ENCODE measurements at places on chromosomes 7 and 10.
A peak's percentile ranks its signal among the peaks of the same experiment; 100 is the strongest.

GRCh38 chr10:20215547-20216152 is 399.4 kb downstream of the PLXDC2 start:
- DNase-seq, result no peak

DNA sequence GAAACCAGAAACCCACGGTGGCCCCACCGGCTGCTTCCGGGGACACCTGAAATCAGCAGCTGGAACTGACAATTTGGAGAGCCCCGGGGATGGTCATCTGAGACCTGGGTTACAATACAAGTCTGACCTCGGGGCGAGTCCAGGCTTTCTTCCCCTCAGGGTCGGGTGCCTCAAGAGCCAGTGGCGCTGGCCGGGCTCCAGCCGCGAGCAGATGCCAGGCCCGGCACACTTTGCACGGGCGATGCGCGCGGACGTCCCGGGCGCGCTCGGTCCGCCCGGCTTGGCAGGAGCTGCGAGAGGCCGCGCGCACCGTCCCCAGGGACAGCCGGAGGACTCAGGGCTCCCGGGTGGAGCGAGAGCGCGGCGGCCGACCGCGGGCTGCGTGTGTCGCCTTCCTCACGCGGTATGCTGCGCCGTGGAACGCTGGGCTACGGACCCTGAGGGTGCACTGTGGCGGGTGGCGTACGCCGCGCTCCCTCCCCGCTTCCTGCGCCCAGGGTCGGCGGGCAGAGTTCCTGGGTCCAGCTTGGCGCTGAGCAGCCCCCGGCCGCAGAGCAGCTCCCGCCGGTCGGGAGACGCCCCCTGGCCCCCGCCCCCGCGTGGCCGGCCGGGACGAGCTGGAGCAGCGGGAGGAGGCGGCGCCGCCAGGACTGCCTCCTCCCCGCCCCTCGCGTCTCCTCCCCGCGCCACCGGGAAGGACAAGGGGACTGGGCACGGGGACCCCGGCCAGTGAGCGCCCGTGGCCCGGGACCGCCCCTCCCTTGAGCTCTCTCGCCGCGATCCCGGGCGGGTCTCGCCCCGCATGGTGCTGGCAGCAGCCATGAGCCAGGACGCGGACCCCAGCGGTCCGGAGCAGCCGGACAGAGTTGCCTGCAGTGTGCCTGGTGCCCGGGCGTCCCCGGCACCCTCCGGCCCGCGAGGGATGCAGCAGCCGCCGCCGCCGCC is at the start of gene RBM20:
Gene RBM20 (plus strand): TSS at position 684 of the 945 bp plus-strand sequence. CDS start 119 bp downstream, at position 803.
- DNase-seq, result peak; percentile 47

DNA sequence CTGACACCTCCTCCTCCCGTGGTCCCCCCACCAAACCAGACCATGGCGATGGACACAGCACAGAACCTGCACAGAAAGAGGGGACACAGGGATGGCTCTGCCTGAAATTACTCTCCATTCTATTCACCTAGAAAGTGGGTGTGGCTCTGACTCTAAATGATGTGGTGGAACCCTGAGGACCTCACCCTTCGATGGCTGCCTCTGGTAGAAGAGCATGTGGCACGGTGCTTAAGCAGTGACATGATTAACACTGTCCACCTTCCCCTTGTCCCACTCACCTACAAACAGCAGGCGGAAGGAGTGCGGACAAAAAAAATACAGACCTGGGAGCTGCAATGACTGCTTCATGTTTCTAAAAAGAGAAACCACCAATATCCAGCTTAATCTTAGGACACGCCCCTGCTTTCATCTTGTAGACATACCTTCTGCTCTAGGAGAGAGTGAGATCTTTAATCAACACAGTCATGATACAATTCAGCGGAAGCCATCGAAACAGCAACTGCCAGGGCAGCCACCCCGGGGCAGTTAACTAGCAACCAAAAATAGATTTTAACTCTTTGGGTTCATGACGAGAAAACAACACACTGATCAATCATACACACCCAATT is 11.4 kb downstream of the JCAD start:
- no peak for DNase-seq

GRCh38 chr10:29735628-29736365 is 101.0 kb upstream of the SVIL start:
- DNase-seq, result peak; percentile 91

DNA sequence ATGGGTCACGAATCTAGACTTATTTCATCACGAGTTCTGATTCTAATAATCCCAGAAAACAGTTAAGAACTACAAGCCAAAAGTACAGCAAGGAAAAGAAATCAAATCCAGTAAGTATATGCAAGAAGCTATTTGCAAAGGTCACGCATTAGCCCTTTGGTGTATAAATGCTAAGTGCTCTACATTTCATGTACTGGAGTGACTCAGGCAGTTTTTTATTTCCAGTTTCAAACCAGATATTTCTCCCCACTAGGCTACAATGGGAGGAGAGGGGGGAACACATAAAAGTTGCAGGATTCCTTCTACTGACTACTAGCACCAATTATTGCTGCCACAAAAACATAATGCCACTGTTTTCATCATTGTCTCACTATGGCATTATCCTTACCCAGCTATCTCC is 148.0 kb downstream of the NRCAM start:
- DNase-seq, result no peak

DNA sequence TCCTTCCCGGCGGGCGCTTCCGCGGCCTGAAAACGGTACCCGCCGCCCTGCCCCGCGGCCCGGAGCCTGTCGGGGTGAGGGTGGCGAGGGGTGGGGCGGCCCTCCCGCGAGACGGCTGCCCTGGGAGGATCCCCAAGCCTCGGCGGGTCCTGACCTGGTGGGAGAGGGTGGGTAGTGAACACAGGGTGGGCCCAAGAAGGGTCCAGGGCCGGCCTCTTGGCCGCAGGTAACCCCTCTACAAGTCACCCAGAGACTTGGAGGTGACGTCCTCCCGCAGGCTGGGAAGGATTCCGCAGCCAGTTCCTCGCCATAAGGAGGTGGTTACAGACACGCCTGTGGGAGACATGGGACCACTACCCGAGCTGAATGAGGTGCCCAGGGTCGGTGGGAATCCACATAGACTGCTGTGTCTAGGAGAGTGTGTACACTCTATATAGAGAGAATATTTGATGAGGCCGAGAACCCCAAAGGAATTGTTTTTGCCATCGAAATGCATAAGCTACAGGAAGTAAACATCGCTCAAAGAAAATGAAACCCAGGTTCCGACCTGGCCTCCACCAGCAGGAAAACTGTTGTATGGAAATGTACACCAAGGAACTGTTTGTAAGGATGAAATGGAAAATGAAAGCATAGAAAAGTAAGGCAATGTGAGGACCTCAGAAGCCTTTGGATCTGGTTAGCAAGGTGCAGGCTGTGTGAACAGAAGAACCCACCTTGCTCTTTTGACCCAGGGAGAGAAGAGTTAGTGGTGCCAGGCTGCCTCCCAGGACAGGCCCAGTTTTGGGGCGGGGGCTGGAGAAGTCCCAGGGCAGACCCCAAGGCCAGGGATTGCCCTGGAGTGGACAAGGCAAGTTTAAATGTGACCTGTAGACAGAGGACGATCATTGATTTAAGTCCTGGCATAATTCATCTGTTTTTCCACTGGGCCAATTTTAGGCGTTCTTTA is 659 bp downstream of the OPTN start:
- DNase-seq, result peak; percentile 30

- DNase-seq, result no peak
Observed at GRCh38 chr10:103845972-103846371, 9.4 kb downstream of the SH3PXD2A start.

- no peak for DNase-seq
Observed at GRCh38 chr7:16270844-16271243, 150.5 kb downstream of the CRPPA start.

GRCh38 chr10:32103721-32104120 is 47.5 kb upstream of the KIF5B start:
- no peak for DNase-seq

DNA sequence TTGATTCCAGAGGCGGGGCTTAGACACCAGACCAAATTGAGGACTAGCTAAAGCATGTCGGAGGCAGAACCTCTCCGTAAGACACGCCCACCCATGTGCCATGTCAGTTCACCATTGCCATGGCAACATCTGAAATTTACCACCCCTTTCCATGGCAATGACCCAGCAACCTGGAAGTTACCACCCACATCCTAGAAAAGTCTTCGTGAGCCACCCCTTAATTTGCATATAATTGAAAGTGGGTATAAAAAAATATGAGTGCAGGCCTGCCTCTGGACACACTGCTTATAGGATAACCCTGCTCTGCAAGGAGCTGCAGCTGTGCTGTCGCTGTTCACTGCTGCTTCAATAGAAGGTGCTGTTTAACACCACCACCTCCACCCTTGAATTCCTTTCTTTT is 28.0 kb downstream of the TMEM270 start:
- DNase-seq, result no peak

DNA sequence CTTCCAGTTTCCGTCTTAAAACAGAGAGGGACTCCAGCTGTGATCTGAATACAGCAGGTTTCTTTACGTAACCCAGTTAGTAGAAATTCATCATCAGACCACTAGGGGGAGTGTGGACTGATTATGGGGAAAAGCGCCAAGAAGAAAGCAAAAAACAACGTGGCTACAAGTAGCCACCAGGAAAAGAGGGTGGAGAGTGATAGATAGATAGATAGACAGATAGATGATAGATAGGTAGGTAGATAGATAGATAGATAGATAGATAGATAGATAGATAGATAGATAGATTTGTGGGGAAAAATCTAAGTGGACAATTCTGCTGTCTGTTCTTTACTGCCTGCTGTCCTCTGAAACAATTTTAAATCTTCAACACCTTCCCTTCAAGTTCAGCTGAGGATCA is 12.7 kb upstream of the AKR1B10 start:
- peak; percentile 64 for DNase-seq

GRCh38 chr7:587767-588166 is 68.1 kb upstream of the PDGFA start:
- peak; percentile 73 for DNase-seq

- DNase-seq, result no peak
Observed at GRCh38 chr10:113987805-113988204, 55.9 kb upstream of the ADRB1 start.

DNA sequence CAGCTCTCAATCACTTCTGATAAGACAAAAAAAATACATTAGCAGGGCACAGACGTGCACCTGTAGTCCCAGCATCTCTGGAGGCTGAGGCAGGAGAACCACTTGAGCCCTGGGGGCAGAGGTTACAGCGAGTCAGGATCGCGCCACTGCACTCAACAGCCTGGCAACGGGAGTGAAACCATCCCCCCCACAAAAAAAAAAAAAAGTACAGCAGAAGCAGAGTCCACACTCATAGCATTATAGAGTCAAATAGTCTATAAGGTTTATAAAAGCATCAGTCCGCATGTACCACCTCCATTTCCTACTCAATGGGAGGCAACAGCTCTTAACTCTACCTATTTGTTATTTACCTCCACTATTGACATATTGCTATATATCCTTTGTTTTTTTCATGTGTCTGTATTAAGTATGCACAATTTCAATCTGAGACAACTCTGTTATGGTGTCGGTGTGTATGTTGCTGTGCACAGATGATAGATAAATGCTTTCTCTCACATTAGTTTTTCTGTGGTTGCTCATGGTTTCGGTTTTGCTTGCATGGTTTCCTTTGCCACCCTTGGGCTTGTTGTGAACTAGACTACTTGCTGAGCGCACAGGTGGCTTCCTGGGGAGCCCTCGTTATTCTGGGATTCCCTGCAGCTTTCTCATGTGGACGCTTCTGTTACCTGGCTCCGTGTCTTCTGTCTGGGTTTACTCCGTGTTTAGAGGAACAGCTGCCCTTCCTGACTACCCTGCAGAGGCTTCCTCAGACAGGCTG is 40.4 kb downstream of the PROSER2 start:
- no peak for DNase-seq

GRCh38 chr7:106818736-106819135 is 46.3 kb upstream of the PIK3CG start:
- DNase-seq, result no peak

DNA sequence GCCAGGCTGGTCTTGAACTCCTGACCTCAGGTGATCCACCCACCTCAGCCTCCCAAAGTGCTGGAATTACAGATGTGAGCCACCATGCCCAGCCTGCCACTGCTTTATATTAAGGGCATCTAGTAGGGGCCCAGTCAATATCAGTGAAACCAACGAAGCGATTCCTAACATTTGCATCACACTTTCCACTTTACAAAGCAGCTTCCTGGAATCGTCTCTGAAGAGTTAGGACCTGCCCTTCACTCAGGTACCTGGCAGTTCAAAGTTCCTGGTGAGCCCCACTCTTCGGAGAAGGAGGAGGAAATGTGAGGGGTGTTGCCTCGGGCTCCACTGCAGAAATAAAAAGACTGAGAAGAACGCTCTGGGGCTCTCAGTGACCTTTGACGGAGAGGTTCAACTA is 31.1 kb upstream of the EZH2 start:
- DNase-seq, result no peak

DNA sequence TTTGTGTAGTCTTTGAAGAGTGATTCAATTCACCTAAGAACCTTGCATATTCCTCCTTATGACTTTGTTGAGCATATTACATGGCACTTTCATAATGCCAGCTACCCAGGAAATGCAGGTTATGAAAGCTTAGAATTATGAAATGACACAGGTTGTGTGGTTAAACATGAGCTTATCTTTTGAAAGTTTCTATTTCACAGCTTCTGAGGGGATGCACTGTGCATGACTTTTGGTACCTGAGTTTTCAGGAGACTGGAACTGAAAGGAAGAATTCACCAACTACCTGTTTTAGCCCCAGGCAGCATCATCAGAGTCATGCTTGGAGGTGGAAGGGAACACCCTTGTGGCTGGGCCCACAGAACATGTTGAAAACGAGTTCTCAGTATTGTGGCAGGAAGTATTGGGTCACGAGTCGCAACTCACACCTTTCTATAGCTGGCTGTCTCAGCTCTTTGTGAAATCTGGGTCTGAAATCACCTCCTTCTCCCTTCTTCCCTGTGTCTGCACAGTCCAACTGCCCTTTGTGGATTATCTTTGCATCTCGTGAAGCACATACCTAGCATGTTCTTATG is 228.2 kb downstream of the PTEN start:
- no peak for DNase-seq

DNA sequence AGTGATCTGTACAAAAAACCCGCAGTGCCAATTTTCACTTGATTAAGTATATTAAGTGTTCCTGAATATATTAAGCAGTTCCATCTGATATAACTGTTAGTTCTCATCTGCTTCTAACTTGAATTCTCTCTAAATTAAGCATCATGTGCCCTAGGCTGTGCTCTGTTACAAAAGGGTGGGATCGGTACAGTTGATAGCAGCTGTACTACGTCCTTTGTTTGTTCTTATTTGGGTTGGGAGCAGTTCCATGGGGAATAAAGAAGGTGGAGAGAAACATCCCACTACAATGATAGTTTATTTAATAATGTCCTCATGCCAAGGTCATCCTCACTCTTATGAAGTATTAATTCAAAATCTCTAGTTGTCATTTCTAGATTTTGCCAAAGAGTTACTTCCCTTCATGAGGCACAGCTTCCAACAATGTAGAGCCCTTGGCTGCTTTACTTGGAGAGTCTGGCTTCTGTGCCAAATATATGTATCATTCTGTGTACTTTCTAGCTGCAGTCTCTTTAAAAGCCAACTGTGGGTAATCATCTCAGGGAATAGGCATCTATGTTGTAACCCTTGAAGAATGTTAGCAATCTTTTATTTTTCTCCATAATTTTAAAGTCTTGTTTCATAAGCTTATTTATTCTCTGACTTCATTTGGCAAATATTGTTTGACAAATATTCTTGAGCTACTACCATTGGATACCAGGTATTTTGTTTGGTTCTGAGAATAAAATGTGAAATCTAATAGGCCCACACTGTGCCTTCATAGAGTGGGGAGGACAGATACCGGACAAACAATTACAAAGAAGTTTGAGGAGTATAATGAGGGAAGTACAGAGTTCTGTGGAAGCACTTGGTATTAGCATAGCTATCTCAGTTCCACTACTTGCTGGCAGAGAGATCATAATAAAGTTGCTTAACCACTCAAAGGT is 22.4 kb upstream of the AHR start:
- peak; percentile 70 for DNase-seq
